ENCODE measurements at places on chromosomes 3 and 15. TPM values are rescaled to one million over a fixed set of nuclear protein-coding genes. Genes with fewer than 3 reads are reported as not detected.

PIGZ gene
- total RNA-seq, result 0.38 TPM

SKOR1 gene
- 0.30 TPM for total RNA-seq

MAN2A2 gene
- total RNA-seq, result 74.1 TPM

TRPM1 gene
- not detected for total RNA-seq

DNA sequence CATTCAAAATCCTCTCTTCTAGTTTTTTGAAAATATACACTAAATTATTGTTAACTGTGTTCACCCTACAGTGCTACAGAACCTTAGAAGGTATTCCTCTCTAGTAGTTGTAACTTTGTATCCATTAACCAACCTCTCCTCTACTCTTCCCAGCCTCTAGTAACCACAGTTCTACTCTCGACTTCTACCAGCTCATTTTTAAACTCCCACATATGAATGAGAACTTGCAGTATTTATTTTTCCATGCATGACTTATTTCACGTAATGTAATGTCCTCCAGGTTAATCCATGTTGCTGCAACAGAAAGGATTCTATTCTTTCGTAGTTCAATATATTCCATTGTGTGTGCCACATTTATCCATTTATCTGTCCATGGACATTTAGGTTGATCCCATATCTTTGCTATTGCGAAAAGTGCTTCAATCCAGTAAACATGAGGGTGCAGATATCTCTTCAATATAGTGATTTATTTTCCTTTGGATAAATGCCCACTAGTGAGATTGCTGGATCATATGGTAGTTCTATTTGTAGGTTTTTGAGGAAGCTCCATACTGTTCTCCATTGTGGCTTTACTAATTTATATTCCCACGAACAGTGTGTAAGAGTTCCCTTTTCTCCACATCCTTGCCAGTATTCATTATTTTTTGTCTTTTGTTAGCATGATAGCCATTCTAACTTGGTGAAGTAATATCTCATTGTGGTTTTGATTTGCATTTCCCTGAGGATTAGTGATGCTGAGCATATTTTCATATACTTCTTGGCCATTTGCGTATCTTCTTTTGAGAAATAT, 113.7 kb upstream of the SMAD3 start:
- H3K36me3 ChIP-seq, result no peaks in the 10 kb centered on the region
- H3K4me3 ChIP-seq, result no peak overlapping the region
- H3K27me3 ChIP-seq, result no peaks in the 10 kb centered on the region
- DNase-seq, result no peak
- H3K27ac ChIP-seq, result no peak overlapping the region

GRCh38 chr3:169879845-169880575, 10.3 kb upstream of the LRRC31 start:
- H3K27ac ChIP-seq, result no peak overlapping the region
- no peak overlapping the region for H3K4me3 ChIP-seq
- H3K36me3 ChIP-seq, result no peaks in the 10 kb centered on the region
- peaks cover 2% of the 10 kb centered on the region for H3K4me1 ChIP-seq
- no peak for DNase-seq

DNA sequence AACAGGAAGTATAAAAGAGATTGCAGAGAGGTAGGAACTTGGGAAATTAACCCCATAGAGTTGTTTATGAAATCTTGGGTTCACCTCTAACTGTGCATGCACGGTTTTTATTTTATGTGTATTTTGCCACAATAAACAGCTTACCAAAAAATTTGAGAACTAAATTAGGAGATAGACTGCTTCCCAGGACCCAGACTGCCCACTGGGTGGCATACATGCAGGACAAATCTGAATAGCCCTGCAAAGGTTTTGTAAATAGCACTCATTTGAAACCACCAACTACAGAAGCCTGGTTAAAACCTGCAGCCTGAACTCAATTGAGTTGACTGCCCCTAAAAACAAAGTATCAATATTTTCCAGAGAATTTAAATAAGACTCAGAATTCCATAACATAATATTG, 96.4 kb upstream of the SLCO2A1 start:
- no peaks in the 10 kb centered on the region for H3K27me3 ChIP-seq
- no peak overlapping the region for H3K4me3 ChIP-seq
- peaks cover 18% of the 10 kb centered on the region for H3K36me3 ChIP-seq
- H3K27ac ChIP-seq, result no peak overlapping the region
- no peaks in the 10 kb centered on the region for H3K4me1 ChIP-seq

- peak overlapping the region; percentile 30 for H3K27ac ChIP-seq
- peak; percentile 67 for DNase-seq
- no peaks in the 10 kb centered on the region for H3K36me3 ChIP-seq
- H3K4me3 ChIP-seq, result no peak overlapping the region
- H3K27me3 ChIP-seq, result no peaks in the 10 kb centered on the region
- H3K4me1 ChIP-seq, result peaks cover 36% of the 10 kb centered on the region
Observed at GRCh38 chr3:115790759-115791158, 167.4 kb downstream of the GAP43 start.

- H3K27ac ChIP-seq, result no peak overlapping the region
- no peak overlapping the region for H3K4me3 ChIP-seq
- no peaks in the 10 kb centered on the region for H3K4me1 ChIP-seq
- DNase-seq, result no peak
- H3K36me3 ChIP-seq, result no peaks in the 10 kb centered on the region
Observed at GRCh38 chr15:77812664-77813063, 180.0 kb upstream of the LINGO1 start.
